Lower lobe of right lung (tissue), 2 donors: ENCODE measurements at places on chromosomes 13 and 19.

DNA sequence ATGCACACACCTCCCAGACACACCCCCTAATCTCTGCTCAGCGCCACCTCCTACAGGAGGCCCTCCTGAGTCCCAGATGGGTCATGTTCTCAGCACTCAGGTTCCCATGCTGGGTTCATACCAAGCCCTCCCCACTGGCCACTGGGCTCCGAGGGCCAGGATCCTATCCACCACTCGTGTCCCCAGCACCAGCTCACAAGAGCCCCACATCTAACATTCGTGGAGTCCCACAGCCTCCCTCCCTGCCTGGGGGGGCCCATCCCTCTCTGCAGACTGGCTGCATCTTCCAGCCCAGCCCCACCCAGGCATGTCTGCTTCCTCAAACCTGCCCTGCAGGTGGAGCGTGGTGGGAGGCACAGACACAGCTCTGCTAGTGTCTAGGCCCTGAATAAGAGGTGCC is 227.4 kb downstream of the TUBA3C start:
- no peaks in the 10 kb centered on the region for H3K27me3 ChIP-seq
- no peaks in the 10 kb centered on the region for H3K36me3 ChIP-seq
- no peak overlapping the region for H3K4me3 ChIP-seq
- no peak overlapping the region for H3K27ac ChIP-seq
- H3K4me1 ChIP-seq, result no peaks in the 10 kb centered on the region

DNA sequence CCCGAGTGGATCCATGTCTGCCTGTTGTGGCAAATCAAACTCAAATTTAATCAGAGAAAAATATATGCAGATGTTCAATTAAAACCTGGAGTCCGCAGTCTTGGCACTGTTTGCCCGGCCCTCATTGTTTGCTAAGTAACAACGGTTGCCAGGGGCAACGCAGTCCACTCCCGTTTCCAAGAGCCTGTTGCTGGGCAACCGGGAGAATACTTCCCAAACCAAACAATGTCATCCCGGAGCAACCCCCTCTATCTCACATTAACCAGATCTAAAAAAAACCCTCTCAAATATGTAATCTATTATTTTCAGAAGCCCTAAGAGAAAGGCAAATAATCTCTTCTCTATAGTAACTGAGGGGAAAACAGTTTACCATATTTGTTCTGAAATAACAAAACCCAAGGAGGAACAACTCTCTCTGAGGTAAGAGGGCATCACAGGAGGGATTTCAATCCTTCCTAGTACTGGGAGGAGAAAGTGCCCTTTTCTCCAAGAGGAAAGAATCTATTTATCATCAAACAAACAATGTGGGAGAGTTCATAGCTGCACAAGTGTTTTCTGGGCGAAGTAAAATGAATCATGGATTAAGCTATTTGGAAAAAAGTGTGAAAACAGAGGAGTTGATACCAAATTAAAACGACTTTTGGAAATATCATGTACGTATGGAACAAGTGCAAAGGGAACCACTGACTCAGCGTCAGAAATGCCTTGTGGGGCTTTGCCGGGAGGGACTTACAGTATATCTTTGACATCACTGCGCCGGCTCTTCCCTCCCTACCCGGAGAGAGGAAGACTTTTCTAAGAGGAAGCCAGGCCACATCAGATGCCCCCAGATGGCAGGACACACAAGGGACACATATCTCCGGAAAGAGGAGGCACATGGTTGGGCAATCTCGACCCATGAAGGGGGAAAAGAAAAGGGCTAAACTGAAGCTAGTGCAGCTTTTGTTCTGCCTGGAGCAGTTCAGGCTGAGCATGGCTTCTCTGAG is 43.3 kb downstream of the RFX2 start:
- no peaks in the 10 kb centered on the region for H3K27me3 ChIP-seq
- H3K27ac ChIP-seq, result peak overlapping the region; percentile 96
- H3K36me3 ChIP-seq, result no peaks in the 10 kb centered on the region
- DNase-seq, result peak; percentile 95
- H3K4me3 ChIP-seq, result no peak overlapping the region

DNA sequence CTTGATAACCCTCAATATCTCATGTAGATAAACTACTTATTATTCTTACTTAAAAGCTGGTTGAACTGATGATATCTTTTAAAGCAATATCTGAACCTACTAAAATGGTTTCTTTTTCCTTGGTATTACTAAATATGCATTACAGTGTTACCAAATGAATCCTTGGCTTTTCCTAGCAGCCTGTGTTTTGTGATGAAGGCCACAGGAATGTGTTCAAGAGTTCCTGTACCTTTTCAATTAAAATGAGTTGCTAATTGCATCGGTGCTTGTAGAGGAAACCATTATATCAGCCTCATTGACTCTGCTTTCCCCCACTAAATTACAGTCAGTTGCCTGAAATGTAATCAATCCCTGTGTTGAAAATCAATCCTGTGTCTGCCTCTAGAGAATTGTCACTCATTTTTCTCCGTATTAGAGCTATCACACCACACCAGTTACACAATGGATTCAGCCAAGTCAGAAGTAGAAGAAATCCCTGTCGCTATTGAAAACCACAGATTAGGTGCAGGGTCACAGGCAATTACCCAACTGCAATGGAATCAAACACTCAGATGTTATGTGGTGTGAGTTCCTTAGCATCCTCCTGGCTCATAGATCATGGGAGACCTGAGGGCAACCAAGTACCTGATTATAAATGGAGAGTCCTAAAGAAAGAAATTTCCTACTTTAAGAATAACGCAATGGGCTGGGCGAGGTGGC is 13.3 kb downstream of the FAM216B start:
- no peak for DNase-seq
- no peak overlapping the region for H3K4me3 ChIP-seq
- no peaks in the 10 kb centered on the region for H3K4me1 ChIP-seq
- H3K27ac ChIP-seq, result no peak overlapping the region

DNA sequence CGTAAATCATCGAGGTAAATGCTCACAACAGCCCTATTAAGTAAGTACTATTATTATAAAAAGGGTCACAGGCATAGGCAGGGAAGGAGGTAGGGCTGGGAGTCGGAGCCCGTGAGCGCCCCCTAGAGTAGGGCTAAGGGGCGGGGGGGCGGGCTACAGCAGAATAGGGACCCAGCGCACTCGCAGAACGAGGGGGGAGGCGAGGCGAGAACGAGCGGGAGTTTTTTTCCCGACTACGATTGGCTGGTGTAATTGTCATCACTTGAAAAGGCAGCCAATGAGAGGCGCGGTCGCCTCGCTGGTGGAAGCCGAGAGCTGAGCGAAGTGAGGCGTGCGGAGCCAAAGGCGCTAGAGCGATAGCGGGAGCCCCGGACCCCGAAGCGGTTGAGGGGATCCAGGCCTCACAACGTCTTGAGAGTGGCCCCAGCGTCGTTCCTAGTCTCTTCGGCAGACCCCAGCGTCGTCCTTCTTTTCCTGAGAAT is 24.2 kb downstream of the KEAP1 start:
- no peak overlapping the region for H3K27ac ChIP-seq
- H3K27me3 ChIP-seq, result no peaks in the 10 kb centered on the region
- peaks cover 8% of the 10 kb centered on the region for H3K4me1 ChIP-seq
- peak overlapping the region; percentile 53 for H3K4me3 ChIP-seq
- no peaks in the 10 kb centered on the region for H3K36me3 ChIP-seq

DNA sequence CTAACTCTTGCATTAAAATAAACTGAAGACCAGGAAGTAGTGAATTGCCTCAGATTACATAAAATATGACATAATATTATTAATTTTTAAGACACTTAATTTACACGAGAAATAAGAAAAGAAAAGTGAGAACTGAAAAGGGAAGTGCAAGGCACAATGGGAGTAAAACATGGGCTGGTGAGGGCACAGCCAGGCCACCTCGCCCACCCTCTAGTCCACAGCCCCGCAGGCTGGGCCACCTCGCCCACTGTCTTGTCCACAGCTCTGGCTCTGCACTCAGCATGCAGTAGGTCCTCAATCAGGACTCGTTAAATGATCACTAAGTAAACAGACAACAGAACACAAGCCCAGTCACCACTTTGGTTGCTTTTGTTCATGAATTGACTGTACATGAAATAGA is 67.8 kb upstream of the ARHGEF7 start:
- no peak overlapping the region for H3K4me3 ChIP-seq
- H3K27ac ChIP-seq, result peak overlapping the region; percentile 41
- peaks cover 7% of the 10 kb centered on the region for H3K4me1 ChIP-seq
- H3K36me3 ChIP-seq, result no peaks in the 10 kb centered on the region
- no peaks in the 10 kb centered on the region for H3K27me3 ChIP-seq

DNA sequence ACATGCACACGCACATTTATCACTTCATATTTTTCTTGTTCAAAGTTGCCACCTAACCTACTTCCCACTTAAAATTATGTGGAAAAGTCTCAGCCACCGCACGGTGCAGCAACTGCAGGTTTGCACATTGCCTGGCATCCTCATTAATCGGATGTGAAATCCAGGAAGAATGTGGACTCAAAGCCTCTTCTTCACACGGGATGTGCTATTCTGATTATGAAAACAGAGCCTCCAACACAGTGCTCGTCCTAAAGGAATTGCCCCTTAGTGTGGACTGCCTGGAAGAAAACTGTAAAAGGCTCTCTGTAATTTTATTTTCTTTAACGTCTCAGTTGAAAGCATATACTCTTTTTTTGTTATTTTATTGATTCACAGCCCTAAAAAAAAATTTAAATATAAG is 1303.5 kb downstream of the EFNB2 start:
- no peak overlapping the region for H3K27ac ChIP-seq
- H3K36me3 ChIP-seq, result no peaks in the 10 kb centered on the region
- no peaks in the 10 kb centered on the region for H3K27me3 ChIP-seq
- H3K4me3 ChIP-seq, result no peak overlapping the region
- DNase-seq, result no peak
- H3K4me1 ChIP-seq, result no peaks in the 10 kb centered on the region

- H3K27ac ChIP-seq, result no peak overlapping the region
- no peak overlapping the region for H3K4me3 ChIP-seq
- peaks cover 18% of the 10 kb centered on the region for H3K36me3 ChIP-seq
- peaks cover 51% of the 10 kb centered on the region for H3K4me1 ChIP-seq
- no peak for DNase-seq
Observed at GRCh38 chr13:19961924-19962323, 3.4 kb downstream of the ZMYM2 start.

GRCh38 chr19:28466107-28467045 is 746.6 kb downstream of the UQCRFS1 start:
- H3K27ac ChIP-seq, result no peak overlapping the region
- peaks cover 9% of the 10 kb centered on the region for H3K4me1 ChIP-seq
- peaks cover 3% of the 10 kb centered on the region for H3K27me3 ChIP-seq
- H3K36me3 ChIP-seq, result no peaks in the 10 kb centered on the region

GRCh38 chr13:33366469-33367062 is 81.0 kb upstream of the STARD13 start:
- H3K36me3 ChIP-seq, result no peaks in the 10 kb centered on the region
- H3K27ac ChIP-seq, result no peak overlapping the region
- H3K27me3 ChIP-seq, result no peaks in the 10 kb centered on the region
- H3K4me1 ChIP-seq, result peaks cover 5% of the 10 kb centered on the region

GRCh38 chr19:42191855-42192254 is 25.6 kb downstream of the DEDD2 start:
- H3K36me3 ChIP-seq, result peaks cover 3% of the 10 kb centered on the region
- H3K4me3 ChIP-seq, result no peak overlapping the region
- H3K27ac ChIP-seq, result peak overlapping the region; percentile 3
- H3K27me3 ChIP-seq, result no peaks in the 10 kb centered on the region
- H3K4me1 ChIP-seq, result peaks cover 12% of the 10 kb centered on the region

GRCh38 chr13:47835470-47836228 is 165.4 kb downstream of the SUCLA2 start:
- no peaks in the 10 kb centered on the region for H3K36me3 ChIP-seq
- no peak overlapping the region for H3K4me3 ChIP-seq
- DNase-seq, result no peak
- H3K4me1 ChIP-seq, result no peaks in the 10 kb centered on the region

GRCh38 chr19:40688309-40688708 is 2.1 kb downstream of the NUMBL start:
- no peak for DNase-seq
- H3K27ac ChIP-seq, result peak overlapping the region; percentile 7
- H3K27me3 ChIP-seq, result no peaks in the 10 kb centered on the region
- peak overlapping the region; percentile 64 for H3K4me3 ChIP-seq

GRCh38 chr13:88544836-88545235 is 873.7 kb downstream of the SLITRK5 start:
- no peaks in the 10 kb centered on the region for H3K36me3 ChIP-seq
- no peak overlapping the region for H3K4me3 ChIP-seq
- no peaks in the 10 kb centered on the region for H3K4me1 ChIP-seq
- H3K27me3 ChIP-seq, result no peaks in the 10 kb centered on the region
- no peak overlapping the region for H3K27ac ChIP-seq

DNA sequence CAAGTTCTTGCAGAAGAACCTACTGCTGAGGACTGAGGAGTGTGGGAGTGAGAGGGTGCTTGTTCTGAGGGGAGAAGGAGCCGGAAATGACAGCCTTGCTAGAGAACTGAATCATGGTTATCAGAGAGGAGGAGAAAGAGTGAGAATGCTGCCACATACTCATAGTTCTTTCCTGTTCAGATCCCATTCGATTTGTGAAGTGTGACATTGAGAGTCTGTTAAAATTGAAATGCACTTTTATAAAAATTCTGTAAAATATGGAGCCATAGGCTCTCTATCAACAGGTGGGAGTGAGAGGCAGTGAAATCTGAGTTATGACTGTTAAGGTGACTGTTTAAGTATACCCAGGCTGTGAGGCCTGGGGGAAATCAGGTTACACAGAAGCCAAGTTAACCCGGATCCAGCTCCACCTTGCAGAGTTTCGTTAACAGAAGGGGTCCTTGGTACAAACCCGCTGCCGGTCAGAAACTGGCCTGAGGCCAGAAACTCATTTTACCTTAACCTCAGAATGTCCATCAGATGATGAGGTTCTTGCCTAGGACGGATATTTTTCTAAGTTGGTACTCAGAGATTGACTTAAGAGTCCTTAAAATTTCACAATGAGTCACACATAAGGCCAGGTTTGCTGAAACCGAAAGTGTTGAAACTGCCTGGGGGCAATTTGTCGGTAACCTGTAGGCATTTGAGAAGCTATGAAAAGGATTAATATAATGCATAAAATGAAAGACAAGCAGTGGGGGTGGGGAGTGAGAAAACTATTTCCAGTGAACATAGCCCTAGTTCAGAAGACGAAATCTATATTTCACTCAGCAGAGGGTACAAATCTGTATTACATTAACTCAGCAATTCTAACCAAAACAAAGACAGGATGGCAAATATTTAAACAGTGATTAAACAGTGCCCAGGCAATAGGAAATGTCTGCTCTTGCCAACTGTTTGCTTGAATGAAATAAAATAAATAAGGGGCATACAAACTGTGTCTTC is 350.5 kb downstream of the KCNRG start:
- DNase-seq, result peak; percentile 46
- H3K27me3 ChIP-seq, result no peaks in the 10 kb centered on the region
- H3K36me3 ChIP-seq, result no peaks in the 10 kb centered on the region
- peak overlapping the region; percentile 34 for H3K4me3 ChIP-seq
- H3K27ac ChIP-seq, result peak overlapping the region; percentile 71
